ENCODE measurements at places on chromosomes 4 and X. TPM values are rescaled to one million over a fixed set of nuclear protein-coding genes. Genes with fewer than 3 reads are reported as not detected.

- DNase-seq, result no peak
These were observed 201.6 kb downstream of the CPE start for GRCh38 chr4:165580351-165580905.

The BMP3 gene
- not detected for total RNA-seq

- DNase-seq, result no peak
These were observed 67.2 kb downstream of the INPP4B start for GRCh38 chr4:142778900-142779299.

- DNase-seq, result no peak
These were observed 128.7 kb downstream of the AKAP4 start for GRCh38 chrX:50072110-50072509.

DNA sequence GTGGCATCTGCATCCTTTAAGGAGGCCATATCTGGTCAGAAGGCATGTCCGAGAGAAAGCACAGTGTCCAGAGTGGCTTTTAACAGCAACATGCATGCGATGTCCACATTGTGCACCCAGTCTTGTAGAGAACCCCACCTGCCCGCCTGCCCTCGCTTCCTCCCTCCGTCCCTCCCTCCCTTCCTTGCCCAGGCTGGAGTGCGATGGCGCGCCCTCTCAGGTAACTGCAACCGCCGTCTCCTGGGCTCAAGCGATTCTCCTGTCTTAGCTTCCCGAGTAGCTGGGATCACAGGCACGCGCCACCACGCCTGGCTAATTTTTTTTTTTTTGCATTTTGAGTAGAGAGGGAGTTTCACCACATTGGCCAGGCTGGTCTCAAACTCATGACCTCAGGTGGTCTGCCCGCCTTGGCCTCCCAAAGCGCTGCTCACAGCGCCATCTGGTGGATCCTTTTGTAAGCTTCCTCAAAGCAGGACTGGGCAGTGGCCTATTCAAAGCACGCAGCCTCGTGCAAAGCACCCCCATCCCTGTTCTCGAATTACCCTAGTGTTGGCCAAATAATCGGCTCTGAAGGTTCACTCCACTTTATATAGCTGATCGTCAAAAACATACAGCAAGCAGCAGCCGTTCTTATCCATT is 15.0 kb downstream of the BRCC3 start:
- peak; percentile 45 for DNase-seq

GRCh38 chr4:25350561-25350960 is 26.5 kb upstream of the ANAPC4 start:
- DNase-seq, result no peak

GRCh38 chr4:14143892-14144291 is 516.4 kb upstream of the BOD1L1 start:
- no peak for DNase-seq

DNA sequence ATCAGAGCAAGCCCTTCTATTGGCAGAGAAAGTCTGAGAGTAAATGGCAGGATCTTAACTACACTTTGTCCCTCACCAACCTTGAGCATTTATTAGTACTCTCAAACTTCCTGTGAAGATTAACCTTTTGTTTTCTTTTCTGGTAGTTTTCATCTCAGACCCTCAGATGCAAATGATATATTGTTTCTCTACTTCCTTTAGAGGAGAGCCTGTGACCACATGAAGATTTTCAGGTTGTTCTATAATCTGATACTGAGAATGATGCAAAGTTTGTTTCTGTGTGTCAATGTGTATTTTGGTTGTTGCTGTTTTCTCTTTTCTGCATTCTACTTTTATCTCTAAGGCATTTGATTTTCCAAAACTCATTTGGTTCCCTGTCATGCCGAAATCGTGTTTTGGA is 165.8 kb upstream of the CYSLTR1 start:
- DNase-seq, result no peak

DNA sequence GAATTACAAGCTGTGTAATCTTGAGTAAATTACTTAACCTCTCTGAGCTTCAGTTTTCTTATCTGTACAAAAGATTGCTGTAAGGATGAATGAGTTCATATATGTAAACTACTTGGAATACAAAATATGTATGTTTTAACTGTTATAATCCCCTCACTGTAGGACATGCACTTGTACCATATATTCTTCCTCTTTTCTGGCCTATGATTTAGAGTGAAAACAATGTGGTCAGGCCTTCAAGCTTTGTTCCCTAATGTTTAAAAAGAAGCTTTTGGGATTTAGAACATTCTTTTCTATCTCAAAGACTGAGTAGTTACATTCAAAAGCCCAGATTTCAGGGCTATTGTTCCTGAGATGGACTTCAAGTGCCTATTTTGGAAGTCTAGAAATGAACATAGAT is 26.7 kb upstream of the GPRIN3 start:
- DNase-seq, result no peak

GRCh38 chr4:109648266-109648996 is 54.8 kb downstream of the CASP6 start:
- no peak for DNase-seq

GRCh38 chr4:10100734-10101216 is 15.8 kb downstream of the WDR1 start:
- DNase-seq, result peak; percentile 49

GRCh38 chrX:77347572-77347971 is 99.6 kb upstream of the FGF16 start:
- no peak for DNase-seq

The CNKSR2 gene
- 11.0 TPM for total RNA-seq

DNA sequence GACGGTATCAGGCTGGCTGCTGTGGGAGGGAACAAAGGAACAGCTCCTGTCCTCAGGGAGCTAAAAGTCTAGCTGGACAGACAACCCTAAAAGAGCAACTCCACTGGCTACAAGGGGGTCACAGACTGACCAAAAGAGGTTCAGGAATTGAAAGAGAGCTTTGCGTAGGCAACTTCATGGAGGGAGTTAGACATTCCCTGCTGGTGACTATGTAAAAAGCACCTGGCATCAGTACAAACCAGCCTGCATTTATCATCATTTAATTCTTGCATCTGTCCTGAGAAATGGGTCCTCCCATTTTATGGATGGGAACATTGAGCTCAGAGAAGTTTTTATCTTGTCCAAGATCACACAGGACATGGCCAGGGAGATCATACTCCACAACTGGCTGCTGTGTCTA is 1.4 kb upstream of the LGI2 start:
- DNase-seq, result no peak

The KDR gene
- not detected for total RNA-seq

GRCh38 chr4:24278693-24279092 is 305.7 kb downstream of the DHX15 start:
- no peak for DNase-seq

- DNase-seq, result no peak
These were observed 97.3 kb downstream of the PPP1R2C start for GRCh38 chrX:42680666-42681065.

GRCh38 chrX:103157496-103158316 is 57.2 kb upstream of the BEX4 start:
- DNase-seq, result peak; percentile 31

The FGD1 gene
- not detected for total RNA-seq

The PRR32 gene
- total RNA-seq, result not detected

GRCh38 chrX:134542485-134542884 is 82.5 kb downstream of the HPRT1 start:
- DNase-seq, result peak; percentile 33

DNA sequence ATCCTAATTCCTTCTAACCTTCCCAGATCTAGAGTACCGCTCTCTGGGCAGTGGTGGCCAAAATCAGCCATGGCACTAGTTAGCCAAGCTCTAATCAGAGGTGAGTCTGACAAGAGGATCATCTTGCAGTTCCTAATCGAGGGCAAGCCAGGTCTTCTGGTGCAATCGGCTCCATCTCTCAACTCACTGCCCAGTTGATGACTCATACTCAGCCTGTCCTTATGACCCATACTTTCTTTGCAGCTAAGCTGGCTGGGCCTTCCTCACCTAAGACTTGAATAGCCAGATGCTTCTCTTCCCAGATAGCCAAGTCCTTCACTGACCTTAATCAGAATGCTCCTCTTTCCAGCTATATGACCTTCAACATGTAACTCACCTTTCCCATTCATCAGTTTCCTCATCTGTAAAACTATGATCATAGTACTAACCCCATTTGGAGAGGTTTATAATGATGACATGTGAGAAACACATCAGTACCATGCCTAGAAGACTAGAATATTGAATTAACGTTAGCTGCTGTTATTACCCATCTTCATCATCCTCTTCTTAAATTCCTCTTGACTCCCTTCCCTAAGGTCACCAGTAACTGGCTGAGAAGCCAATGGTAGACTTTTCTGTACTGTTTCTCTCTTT is 57.1 kb downstream of the RELL1 start:
- no peak for DNase-seq

GRCh38 chr4:21192367-21192766 is 492.1 kb downstream of the PACRGL start:
- DNase-seq, result no peak

The HPGD gene
- total RNA-seq, result 16.5 TPM

The FOXO4 gene
- total RNA-seq, result 12.7 TPM

The GPM6B gene
- not detected for total RNA-seq

DNA sequence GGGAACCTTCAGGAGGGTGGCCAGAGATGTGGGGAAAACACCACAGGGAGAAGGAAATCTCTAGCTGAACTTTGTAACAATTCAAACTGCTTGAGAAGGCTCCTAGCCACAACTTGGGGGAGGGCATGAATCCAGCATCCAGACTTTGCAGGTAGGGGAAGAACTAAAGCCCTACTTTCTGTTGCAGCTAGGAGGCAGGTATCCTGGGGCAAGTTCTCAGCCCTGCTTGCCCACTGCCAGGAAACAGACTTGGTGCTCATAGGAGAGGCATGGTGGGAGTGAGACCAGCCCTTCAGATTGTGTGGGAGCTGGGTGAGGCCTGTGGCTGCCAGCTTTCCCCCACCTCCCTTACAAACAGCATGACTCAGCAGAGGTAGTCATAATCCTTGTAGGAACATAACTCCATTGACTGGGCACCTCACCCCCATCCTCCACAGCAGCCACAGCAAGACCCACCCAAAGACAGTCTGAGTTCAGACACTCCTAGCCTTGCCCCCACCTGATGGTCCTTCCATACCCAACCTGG is 209.5 kb upstream of the CPEB2 start:
- DNase-seq, result no peak

The SLC35A2 gene
- total RNA-seq, result 14.8 TPM

DNA sequence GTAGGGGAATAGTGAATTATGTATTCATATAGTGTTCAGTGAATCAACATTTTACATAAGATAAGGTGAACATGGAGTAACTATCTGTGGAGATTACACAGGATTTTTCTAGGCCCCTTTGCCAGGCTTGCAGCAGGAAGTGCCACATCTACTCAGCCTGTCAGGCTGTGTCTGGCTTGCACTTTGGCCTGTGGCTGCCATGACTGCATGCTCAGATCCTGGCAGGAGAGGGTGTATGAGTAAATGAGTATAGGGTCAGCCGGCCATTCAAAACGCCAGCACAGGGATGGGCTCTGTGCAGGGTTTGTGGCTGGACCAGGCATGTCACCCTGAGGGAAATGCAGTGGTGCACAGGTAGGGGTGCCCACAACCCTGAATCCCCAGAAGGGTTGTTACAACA is 51.9 kb downstream of the UBQLN2 start:
- DNase-seq, result no peak

GRCh38 chr4:149199594-149199993 is 616.0 kb downstream of the IQCM start:
- DNase-seq, result no peak

GRCh38 chr4:83013902-83014301 is 3.3 kb upstream of the LIN54 start:
- DNase-seq, result no peak

The XKRX gene
- not detected for total RNA-seq

DNA sequence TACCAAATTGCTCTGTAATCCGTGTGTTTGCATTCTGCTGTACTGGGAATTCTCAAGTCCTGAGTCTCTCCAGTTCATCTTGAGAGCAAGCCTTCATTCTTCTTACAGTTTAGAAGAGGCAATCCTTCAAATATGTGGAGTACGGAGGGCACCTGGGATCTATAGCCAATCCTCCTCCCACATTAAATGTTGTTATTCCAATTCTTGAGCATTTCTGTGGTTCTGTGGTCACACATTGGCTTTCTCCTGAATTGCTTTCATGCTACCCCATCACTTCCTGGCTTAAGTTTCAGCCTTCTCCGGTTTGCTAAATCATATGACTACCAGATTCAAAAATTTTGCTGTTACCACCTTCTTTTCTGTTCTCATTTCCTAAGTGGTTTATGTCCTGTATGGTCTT is 611.1 kb downstream of the PCDH19 start:
- no peak for DNase-seq

DNA sequence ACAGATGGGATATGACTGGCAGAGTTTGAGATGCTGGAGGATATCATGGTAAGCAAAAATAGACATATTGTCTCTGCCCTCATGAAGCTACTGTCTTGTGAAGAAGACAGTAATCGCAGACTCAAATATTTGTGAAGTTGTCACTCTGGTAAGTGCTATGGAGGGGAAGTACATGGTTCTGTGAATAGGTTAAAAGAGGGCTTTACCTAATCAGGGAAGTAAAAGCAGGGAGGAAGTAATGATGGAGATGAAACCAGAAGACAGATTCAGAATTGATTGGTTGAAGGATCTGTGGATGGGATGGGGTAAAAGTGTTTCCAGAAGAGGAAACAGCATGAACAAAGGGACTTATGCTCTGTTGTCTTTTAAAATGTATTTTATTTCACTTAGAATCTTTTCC is 19.3 kb upstream of the MAGED1 start:
- DNase-seq, result no peak

Data from activated CD8-positive, alpha-beta T cell treated with anti-CD3 and anti-CD28 coated beads, Interleukin-2, amount 10 ng/mL, durations not matched to agents 7 days and 5 days (primary cell).